ENCODE measurements at places on chromosomes 4 and X. TPM values are rescaled to one million over a fixed set of nuclear protein-coding genes. Genes with fewer than 3 reads are reported as not detected.

GRCh38 chr4:168486912-168487281 lies 6.6 kb upstream of the DDX60L start:
- DNase-seq, result peak; percentile 48

GRCh38 chrX:43656005-43656494 lies at the start of gene MAOA:
Gene MAOA (plus strand): TSS chrX:43656299. CDS start chrX:43656342, 43 bp downstream.
- DNase-seq, result no peak

- DNase-seq, result no peak
Observed at GRCh38 chr4:40948014-40948413, 198.3 kb downstream of the NSUN7 start.

- no peak for DNase-seq
Observed at GRCh38 chr4:142846108-142846728, at the start of gene INPP4B. Gene INPP4B (minus strand): TSS chr4:142846301.

ARMCX2 gene
- 29.4 TPM for total RNA-seq

MAP9 gene
- total RNA-seq, result 7.5 TPM

KLHL4 gene
- total RNA-seq, result 0.58 TPM

All from epithelial cell of proximal tubule (primary cell).